Putamen (tissue), 1 donor: ENCODE measurements at places on chromosomes 5 and 9.

GRCh38 chr9:9412241-9412640 lies 1200.6 kb downstream of the PTPRD start:
- no peak for DNase-seq

GRCh38 chr5:58366461-58366860 lies 93.4 kb downstream of the PLK2 start:
- DNase-seq: no peak

GRCh38 chr9:3511551-3511950 lies 14.2 kb downstream of the RFX3 start:
- no peak for DNase-seq

- no peak for DNase-seq
These were observed 52.2 kb upstream of the GRAMD2B start for GRCh38 chr5:126370796-126371718.

DNA sequence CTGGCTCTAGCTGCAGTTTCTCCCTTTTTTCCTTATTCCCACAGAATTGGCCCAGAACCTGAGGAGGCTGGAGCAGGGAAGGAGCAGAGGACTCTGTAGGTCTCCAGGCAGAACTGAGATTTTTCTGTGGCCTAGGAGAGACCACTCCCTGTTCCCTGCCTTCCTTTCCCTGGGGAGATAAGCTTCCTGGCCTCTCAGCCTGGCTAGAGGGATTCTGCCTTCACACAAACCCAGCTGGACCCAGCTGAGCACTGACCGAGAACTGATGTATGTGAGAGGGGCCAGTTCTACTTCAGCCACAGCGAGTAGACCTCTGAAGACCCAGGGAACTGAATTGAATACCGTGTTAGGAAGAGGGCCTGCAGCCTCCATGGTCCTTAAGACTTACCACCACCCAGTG lies 48.0 kb downstream of the RUSC2 start:
- no peak for DNase-seq

DNA sequence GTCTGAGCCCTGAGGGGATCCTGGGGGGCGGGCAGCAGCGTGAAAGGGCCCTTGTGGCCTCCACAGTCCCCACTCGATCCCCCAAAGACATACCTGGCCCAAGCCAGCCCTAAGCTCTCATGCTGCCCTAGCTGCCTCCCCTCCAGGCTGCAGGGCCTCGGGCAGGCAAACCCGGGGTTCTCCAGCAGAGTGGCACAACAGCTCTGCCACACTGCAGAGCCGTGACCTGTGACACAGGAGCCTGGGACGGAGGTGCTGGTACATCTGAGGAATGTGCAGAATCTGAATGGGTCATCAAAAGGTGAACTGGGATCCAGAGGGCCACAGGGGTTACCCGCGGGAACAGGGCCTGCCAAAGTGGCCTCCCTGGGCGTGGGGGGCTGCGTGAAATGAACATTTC lies 163.2 kb downstream of the DAB2IP start:
- DNase-seq: no peak

DNA sequence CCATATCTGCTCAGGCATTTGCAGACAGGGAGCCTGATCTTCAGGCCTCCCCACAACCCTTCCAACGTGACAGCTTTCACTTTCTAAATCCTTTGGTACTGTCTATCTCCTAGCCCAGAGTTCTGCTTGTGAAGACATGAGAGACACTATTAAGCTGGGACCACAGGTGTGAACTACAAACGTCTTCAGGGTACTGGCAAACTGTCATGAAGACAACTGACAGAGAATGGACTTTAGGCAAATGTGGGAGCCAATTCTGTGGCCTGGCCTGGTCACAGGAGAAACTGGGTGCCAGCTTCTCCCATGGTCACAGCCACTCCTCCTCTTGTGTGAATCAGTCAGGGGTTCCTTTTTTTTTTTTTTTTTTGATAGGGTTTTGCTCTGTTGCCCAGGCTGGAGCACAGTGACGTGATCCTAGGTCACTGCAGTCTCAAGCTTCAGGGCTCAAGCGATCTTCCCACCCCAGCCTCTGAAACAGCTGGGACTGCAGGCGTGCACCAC lies 10.4 kb downstream of the TRIM14 start:
- DNase-seq: no peak

DNA sequence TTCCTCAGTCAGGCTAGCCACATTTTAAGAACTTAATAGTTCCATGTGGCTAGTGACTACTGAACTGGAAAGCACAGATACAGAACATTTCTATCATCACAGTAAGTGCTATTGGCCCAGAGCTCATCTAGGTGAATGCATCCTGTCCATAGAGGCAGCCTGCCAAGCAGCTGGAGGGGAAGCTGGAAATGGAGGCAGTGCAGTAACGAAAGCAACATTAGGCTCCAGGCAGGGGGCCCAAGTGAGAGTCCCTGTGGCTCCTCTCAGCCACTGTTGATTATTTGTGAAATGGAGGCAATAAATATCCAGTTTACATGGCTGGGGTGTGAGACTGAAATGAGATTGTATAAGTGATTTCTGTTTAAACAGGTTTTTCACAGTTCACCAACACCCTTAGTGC lies 227.2 kb upstream of the KLF9 start:
- DNase-seq: no peak

DNA sequence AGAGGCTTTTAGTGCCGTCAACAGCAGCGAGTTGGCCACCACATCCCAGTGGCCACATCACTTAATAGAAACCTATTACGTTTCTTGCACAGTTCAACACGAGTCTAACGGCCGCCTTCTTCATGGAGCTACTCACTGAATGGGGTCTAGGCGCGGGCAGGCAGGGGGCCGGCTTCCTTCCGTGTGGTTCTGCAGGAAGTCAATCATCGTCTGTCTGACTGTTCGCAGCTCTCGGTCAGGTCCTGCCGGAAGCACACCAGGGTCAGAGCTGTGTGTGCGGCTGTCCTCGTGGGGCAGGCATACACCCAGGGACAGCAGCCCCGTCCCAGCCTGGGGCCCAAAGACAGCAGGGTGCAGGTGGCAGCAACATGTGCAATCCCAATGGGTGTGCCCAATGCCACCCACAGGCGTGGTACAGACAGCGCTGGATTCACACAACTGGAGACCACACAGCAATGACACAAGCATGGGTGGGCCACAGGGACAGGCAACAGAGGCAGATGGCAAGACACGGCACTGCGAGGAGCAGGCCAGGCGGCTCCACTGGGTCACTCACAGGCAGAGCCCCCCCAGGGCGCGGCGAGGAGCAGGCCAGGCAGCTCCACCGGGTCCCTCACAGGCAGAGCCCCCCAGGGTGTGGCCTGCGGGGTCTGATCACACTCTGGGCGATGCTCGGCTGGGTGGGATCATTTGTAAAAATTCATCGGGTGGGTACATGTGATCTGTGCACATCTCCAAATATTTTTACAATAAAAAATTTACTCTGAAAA lies 19.1 kb upstream of the LHX3 start:
- DNase-seq: no peak

GRCh38 chr9:79776581-79776980 lies 204.8 kb downstream of the TLE4 start:
- DNase-seq: no peak

DNA sequence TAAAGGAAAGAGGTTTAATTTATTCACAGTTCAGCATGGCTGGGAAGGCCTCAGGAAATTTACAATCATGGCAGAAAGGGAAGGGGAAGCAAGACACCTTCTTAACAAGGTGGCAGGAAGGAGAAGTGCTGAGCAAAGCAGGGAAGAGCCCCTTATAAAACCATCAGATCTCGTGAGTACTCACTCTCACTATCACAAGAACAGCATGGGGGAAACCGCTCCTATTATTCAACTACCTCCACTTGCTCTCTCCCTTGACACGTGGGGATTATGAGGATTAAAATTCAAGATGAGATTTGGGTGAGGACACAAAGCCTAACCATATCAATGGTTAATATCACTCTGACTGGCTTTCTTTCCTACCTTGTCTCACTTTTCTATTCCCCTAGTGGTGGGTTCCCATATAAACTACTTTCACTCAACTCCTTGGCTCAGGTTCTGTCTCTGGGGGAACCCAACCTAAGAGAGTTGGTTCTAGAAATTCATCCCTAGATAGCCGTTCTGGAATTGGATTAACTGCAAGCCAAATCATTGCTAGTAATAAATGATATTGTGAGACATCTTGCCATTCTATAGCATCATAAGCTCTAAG lies 749.8 kb upstream of the GRAMD2B start:
- no peak for DNase-seq

DNA sequence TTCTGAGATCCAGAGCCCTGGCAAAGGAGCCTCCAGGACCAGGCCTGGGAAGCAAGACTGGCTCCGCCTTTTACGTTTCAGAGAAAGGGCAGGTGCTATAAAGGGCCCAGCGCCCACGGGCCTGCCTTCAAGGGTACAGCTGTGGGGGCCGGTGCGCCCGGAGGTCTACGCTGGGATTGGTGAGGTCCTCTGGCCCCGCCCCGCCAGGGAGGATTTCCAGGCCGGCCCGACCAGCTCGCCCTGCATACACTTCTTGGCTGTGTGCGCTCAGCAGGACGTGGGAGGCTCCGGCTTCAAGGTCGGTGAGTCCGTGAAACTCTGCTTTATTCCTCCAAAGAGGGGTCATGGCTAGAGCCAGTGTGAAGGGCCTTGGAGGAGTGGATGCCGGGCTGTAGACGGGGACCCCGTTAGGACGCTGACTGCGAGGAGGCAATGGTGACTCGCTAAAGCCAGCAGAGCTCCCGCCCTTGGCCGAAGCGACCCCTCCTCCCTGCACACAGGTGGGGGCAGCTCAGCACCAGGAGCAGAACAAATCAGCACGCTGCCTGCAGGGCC lies at the start of gene CKMT2:
Gene CKMT2 (plus strand): TSS at position 243 of the 555 bp plus-strand sequence. CDS start 17,811 bp downstream, outside the sequence.
- no peak for DNase-seq

DNA sequence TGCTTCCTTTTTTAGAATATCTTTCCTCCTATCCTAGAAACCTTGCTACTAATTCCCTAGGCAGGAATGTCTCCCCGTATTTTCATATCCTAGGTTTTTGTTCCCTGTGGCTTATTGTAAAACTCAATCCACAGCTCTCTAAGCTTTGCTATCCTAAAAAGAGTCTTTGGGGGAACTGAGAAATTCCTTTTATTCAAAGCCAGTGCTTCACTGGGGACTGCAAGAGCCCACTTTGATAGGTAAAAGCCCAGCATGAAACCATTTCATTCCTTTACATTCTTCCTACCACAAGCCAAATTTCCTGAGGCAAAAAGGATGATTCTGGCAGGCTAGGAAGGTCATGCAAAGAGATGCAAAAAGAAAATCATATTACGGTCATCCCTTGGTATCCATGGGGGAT lies 5.8 kb upstream of the HACD4 start:
- no peak for DNase-seq

- DNase-seq: no peak
These were observed 25.9 kb upstream of the MEGF9 start for GRCh38 chr9:120740132-120740531.

GRCh38 chr9:18806232-18807080 lies 226.6 kb downstream of the SAXO1 start:
- no peak for DNase-seq

DNA sequence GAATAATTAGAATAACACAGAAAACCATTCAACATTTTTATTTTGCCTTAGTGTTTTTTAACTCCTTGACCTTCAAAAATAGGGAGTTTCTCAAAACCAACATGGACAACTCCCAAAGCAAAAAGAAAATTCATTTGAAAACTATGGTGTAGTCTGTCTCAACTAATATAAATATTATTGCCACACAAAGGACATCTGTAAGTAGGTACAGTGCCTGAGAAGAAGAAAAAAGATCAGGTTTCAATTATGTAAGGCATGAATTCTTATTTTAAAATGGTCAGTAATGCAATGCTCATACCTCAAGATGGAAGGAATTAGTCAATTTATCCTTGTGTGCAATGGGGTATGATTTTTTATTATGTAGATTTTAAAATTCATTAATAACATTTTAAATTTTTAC lies 109.6 kb upstream of the CNTLN start:
- DNase-seq: no peak

DNA sequence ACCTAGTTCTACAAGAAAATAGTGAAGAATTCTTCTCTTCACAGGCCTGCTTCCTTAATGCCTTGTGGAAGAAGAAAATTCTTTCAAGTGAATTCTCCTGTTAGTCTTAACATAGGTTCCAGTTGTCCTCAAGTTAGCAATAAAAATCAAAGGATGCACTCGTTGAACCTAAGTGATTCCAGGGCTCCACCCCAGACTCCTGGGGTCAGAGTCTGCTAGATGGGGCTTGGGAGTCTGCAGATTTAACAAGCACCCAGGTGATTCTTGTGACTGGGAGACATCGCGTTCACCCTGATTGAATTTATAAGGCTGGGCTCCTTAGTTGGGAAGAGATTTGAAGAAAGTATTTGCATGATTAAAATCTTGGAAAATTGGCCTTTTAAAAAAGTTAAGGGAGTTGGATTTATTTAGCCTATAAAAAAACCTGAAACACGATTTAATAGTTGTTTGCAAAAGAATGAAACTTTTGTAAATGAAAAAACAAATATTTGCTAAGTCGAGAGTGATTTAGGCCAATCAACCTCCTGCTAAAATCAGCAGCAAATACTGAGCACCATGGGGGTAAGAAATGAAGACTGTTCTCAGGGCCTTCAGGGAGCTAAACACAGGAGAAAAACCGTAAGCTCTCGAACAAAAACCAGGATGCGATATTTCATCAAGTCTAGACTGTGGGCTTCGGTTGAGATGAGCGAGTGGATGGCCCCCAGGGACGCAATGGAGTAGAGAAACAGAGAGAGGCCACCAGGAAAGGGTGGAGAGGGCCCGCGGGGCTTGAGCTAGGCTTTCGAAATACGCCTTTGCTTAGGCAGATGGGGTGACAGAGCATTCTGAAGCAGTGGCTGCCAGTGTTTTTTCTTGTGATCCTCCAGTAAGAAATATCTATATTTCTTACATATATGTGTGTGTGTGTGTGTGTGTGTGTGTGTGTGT lies 86.9 kb upstream of the TTC23L start:
- DNase-seq: no peak

GRCh38 chr5:148446611-148447010 lies 62.9 kb downstream of the FBXO38 start:
- DNase-seq: no peak

DNA sequence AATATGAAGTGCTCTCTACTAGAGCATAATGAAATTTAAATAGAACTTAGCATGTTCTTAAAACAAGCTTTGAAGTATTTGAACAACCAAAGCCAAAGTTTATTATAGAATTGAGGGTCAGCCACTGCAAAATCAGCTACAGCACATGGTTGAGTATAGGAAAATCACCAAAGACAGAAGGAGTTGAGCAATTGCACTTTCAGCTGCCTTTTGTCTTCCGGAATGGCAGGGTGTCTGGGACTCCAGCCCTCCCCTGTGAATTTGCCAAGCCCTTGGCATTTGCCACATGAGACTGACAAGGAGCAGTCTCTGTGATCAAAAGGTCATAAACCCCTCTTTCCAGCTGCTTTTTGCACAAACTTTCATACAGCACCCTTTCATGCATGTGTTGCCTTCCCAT lies 8.5 kb upstream of the LURAP1L start:
- no peak for DNase-seq

DNA sequence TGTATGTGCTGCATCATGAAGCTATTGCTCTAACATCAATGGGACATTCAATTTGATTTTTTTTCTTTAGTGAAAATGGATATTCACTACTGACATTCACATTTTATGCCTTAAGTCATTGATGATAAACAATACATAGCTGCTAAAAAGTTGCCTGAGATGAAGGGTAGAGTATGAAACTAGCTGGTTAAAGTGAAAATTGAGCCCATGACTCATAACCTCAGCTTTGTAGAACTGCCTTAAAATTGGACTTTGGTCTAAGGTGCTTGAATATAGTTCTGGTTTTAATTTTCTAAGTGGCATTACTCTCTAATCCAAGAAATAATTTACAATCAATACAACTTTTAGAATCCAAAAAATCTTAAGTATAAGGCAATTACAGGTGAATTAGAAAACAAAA lies 740.4 kb upstream of the RIOK2 start:
- no peak for DNase-seq

- DNase-seq: no peak
These were observed 86.0 kb downstream of the UHRF2 start for GRCh38 chr9:6498982-6499381.
